Thoracic aorta (tissue), 2 donors: ENCODE measurements at places on chromosomes 11 and 22.

DNA sequence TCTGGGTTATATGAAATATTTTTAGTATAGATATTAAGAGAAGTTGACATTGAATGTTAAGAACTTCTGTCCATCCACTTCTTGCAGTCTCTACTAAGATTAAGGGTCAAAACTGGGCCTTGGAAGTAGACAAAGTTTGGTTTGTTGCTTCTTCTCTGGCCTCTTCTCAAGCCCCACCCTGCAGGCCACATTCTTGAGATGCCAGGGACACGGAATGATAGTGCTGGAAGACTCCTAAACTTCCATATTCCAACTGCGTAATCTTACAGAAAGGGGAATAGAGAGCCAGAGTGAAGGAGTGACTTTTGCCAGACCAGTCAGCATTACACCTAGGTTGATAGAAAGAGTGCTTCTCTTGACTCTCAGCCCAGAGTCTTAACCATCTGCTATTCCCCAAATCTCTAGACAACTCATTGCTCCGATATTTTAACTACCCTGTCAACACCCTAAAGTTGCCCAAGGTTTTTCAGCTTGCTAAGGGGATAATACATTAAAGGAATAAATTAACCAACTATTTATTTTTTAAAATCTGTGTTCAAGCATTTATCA lies 136.4 kb upstream of the SYN3 start:
- DNase-seq: no peak

- DNase-seq: no peak
Observed at GRCh38 chr11:93741882-93742226, 382 bp downstream of the C11orf54 start.

DNA sequence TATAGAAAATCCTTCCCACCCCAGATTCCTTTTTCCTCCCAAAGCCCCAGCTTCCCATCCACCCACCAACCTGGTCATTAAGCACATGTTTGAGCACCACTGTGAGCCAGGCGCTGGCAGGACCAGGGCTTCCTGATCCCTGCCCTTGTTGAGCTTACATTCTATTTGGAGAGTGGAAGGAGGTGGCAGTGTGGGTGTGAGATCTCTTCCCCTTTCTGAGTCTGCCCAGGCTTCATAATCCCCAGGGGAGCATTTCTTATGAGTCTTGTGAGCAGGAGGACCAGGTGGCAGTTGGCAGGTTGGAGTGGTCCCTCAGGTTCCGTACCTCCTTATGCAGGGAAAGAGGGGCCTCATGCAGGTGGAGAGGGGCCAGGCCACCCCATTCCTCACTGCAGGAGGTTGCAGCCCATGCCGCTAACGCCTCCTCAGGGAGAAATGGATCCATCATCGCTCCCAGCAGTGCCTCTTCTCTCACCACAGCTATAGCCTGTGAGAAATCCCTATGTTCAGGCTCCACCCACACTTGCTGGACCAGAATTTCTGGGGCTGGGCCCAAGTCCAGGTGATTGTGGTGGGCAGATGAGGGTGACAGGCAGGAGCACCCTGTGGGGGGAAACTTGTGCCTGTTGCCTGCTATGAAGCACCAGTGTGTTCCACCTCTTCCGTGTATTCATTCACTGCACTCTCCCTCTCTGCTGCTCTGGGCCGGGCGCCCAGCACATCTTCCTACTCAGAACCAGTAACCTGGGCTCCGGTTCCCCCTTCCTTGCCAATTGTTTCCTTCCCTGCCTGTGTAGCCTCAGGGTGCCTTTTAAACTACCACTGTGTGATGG lies 23.5 kb downstream of the UBE2L3 start:
- DNase-seq: no peak

DNA sequence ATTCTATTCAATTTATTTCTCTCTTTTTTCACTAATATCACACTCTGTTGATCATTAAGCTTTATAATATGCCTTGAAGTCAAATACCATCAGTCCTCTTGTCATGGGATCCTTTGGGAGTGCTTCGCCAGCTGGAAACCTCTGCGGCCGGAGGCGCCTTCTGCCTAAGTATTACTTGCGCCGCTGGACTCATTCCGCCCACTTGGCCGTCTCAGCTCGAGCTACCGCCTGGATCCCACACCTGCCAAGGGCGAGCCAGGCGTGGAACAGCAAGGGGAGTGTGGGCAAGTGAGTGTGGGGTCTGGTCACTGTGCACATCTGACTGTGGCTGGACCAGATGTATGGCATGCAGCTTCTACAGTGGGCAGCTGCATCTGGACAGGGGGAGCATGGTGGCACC lies 9.1 kb upstream of the MAP6 start:
- no peak for DNase-seq

GRCh38 chr11:130312046-130312445 lies 2.7 kb downstream of the ZBTB44 start:
- no peak for DNase-seq

DNA sequence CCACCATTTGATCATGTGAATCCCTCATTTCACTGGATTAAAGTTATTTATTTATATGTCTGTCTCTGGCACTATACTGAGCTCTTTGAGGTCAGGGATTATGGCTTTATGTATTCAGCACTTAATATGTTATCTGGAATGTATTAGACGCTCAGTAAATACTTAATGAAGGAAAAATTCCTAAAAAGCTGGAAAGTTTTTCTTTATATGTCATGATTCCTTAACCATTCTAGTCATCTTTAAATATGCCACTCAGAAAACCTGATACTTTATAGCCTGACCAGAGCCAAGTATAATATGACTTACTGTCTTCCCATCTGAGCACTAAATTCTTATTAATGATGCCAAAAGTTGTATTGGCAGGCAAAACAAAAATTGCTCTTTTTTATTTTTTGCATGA lies 27.1 kb downstream of the RNF169 start:
- DNase-seq: no peak
